Midbrain (tissue), 1 donor: ENCODE measurements at places on chromosomes 2 and 18.

- DNase-seq, result no peak
Measured at GRCh38 chr2:86596118-86596517, 27.5 kb downstream of the RNF103 start.

DNA sequence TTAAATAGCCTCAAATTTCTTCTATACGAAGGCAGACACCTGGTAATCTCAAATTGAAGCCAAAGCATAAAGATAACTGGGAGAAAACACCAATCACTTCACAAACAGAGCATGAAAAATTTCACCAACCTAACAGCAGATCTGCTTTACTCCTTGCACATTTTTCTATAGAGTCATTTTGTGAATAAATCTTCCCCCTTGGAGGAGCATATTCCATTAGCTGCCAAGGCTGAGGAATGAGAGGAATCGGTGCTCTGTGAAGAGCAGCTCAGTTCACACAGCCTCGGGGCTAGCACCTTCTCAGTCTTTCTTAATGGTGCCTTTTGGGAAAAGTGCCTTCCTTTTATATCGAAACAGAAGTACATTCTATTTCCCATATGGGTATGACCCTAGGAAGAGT lies 1313.7 kb upstream of the NRXN1 start:
- no peak for DNase-seq

GRCh38 chr2:31240381-31241365 lies 6.7 kb downstream of the EHD3 start:
- DNase-seq, result no peak

- no peak for DNase-seq
Measured at GRCh38 chr18:58310517-58310916, 266.5 kb downstream of the NEDD4L start.

GRCh38 chr2:120432976-120433815 lies 87.3 kb downstream of the INHBB start:
- no peak for DNase-seq

DNA sequence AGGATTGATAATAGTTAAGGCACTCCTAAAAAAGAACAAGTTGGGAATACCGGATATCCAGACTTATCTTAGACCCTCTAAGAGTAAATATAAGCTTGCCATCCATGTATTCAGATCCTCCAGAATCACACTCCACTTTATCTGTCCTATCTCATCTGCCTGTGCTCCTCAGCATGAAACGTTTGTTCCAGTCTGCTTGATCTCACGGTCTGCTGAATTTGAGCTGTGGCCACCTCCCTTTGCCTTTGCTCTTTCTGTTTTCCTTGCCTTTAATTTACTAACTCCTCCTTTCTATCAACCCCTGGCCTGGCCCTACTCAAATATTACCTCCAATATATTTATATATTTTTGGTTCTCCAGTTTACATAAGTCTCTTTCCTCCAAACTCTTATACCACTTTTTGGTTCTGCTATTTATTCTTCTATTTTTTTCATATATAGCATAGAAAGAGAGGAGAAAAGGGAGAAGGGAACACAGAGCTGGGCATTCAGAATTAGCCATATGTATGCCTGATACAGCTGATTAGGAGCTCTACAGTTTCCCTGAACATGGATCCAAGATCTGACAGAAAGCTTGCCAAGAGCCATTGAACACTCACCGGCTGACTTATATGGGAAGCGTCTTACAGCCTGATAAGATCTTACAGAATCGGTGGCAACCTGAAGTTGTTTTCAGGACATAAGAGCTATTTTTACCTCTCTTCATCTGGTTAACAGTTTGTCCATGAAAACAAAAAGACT lies 21.8 kb upstream of the DNAJC27 start:
- DNase-seq, result no peak

GRCh38 chr18:60684843-60685513 lies 312.4 kb upstream of the MC4R start:
- DNase-seq, result peak; percentile 16

- DNase-seq, result no peak
Measured at GRCh38 chr2:45257820-45258219, 248.6 kb upstream of the SIX2 start.

DNA sequence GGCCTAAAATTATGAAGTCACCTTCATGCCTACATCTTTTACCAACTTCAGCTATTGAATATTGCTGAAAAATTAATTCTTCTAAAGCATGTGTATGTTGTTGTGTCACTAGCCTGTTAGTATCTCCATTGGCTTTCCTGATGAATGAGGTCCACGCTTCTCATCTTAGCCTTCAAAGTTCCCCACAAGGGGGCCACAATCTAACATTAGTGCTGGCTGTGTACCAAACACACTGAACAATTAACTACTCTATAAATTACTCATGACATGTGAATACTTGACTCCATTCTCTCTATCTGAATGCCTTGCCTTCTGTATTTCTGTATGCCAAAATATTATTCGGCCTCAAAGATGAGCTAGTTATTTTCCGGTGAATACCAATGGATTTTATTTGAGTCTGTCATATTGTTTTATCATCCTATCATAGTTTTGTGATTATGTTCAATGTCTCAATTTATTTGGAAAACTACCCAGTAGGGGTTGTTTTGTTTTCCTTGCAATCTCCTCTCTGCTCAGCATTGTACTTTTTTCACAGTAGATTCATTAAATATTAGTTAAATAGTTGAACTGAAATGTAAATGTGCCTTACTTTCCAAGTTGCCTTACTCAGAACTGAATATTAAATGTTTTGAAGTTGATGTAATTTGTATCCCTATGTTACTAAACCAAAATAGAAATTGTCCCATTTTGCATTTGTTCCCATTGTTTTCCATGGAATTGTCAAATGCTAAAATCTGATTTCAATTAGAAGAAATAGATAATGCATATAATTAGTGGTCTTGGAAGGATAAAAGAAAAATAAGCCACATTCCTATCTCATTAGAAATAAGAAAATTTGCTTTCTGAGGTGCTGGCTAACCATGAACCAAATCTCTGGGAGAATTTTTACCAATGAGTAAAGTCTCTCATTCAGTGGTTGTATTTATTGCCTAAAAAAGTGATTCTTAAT lies 208.4 kb upstream of the COL3A1 start:
- DNase-seq, result no peak

GRCh38 chr2:231554748-231555545 lies 24.7 kb upstream of the NMUR1 start:
- no peak for DNase-seq

GRCh38 chr18:42228581-42228980 lies 273.5 kb downstream of the PIK3C3 start:
- no peak for DNase-seq

GRCh38 chr2:185433824-185434223 lies 304.8 kb upstream of the FSIP2 start:
- no peak for DNase-seq

GRCh38 chr2:212173756-212174510 lies 364.7 kb downstream of the ERBB4 start:
- no peak for DNase-seq
